ENCODE measurements at places on chromosomes 2 and 18. TPM values are rescaled to one million over a fixed set of nuclear protein-coding genes. Genes with fewer than 3 reads are reported as not detected.

GRCh38 chr18:52394602-52395001, 54.6 kb downstream of the DCC start:
- DNase-seq: no peak
- no peaks in the 10 kb centered on the region for H3K4me1 ChIP-seq
- no peak overlapping the region for H3K4me3 ChIP-seq
- no peaks in the 10 kb centered on the region for H3K27me3 ChIP-seq
- no peaks in the 10 kb centered on the region for H3K36me3 ChIP-seq
- H3K27ac ChIP-seq: no peak overlapping the region

- no peaks in the 10 kb centered on the region for H3K27me3 ChIP-seq
- no peaks in the 10 kb centered on the region for H3K4me1 ChIP-seq
- no peak for DNase-seq
These were observed 104.7 kb upstream of the CDCA7 start for GRCh38 chr2:173249661-173250641.

DNA sequence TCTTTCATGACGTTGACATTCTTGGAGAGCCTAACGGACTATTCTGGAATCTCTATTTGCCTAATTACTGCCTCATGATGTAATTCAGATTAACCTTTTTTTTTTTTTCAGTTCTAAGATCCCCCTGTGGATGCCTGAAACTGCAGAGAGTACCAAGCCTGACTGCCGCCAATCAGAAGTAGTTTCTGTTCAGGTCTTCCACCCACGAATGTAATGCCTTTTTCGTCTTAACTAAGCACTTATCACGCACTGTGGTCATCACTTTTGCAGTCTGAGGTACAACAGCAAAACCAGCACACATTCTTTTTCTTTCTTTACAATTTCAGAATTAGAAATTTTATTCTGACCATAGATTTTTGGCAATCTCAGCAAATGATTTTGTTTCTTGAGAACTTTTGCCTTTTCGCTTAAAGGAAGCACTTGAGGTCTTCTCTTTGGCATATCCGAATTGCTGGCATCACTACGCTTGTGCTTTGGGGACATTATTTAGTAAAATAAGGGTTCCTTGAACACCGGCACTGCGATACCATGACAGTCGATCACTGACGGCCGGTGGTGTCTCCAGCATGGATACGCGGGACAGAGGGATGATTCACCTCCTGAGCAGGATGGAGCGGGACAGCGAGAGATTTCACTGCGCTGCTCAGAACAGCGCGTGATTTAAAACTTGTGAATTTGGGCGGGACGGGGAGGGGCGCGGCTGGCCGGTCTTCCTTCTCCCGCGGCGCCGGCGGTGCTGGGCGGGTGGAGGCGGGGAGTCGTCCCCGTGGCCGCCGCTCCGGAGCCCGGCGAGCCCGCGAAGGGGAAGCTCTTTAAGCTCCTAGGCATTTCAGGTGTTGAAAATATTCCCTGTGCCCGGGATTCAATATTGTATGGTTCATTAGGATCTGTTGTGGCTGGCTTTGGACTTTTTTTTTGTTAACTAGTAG, 32.0 kb upstream of the GPR55 start:
- no peak overlapping the region for H3K27ac ChIP-seq
- no peaks in the 10 kb centered on the region for H3K27me3 ChIP-seq
- peak; percentile 61 for DNase-seq
- H3K36me3 ChIP-seq: no peaks in the 10 kb centered on the region

GRCh38 chr2:133633881-133634409, 65.7 kb upstream of the NCKAP5 start:
- no peak overlapping the region for H3K4me3 ChIP-seq
- no peaks in the 10 kb centered on the region for H3K4me1 ChIP-seq
- no peaks in the 10 kb centered on the region for H3K27me3 ChIP-seq

DNA sequence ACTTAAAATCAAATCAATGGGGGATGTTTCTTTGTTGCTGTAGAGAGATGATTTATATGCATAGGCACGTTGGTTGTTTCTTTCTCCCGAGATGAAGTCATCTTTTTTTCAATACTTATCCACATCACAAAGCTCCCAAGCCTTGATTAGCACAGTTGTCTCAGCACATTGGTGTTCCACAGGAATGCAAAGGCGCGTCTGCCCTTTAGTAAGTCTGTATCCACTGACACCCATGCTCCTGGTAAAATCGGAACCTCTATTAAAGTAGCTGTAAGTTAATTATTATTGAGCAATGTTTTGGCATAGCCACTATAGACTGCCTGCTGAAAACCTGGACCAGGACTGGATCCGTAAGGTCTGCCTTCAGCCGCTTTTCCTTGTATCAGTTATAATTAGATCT, 77.6 kb upstream of the RBM44 start:
- DNase-seq: no peak
- H3K4me3 ChIP-seq: no peak overlapping the region
- peaks cover 4% of the 10 kb centered on the region for H3K4me1 ChIP-seq
- no peak overlapping the region for H3K27ac ChIP-seq
- H3K36me3 ChIP-seq: no peaks in the 10 kb centered on the region

- H3K27me3 ChIP-seq: no peaks in the 10 kb centered on the region
- no peak overlapping the region for H3K27ac ChIP-seq
- no peak overlapping the region for H3K4me3 ChIP-seq
These were observed 5.3 kb upstream of the RAB12 start for GRCh38 chr18:8603663-8604520.

- no peaks in the 10 kb centered on the region for H3K4me1 ChIP-seq
- H3K27ac ChIP-seq: no peak overlapping the region
- no peaks in the 10 kb centered on the region for H3K27me3 ChIP-seq
- DNase-seq: no peak
- H3K4me3 ChIP-seq: no peak overlapping the region
These were observed 75.8 kb downstream of the ZEB2 start for GRCh38 chr2:144443837-144444817.

GRCh38 chr2:181991171-181991885, 5.7 kb downstream of the PPP1R1C start:
- H3K27ac ChIP-seq: no peak overlapping the region
- no peak overlapping the region for H3K4me3 ChIP-seq
- H3K4me1 ChIP-seq: no peaks in the 10 kb centered on the region

PARD3B gene
- total RNA-seq: 36.7 TPM

CD8B2 gene
- 0.09 TPM for total RNA-seq

UBE2F gene
- total RNA-seq: 42.5 TPM

RND3 gene
- 67.0 TPM for total RNA-seq

PDE11A gene
- total RNA-seq: 0.78 TPM

PSD4 gene
- total RNA-seq: 17.8 TPM

ONECUT2 gene
- 0.69 TPM for total RNA-seq

SFXN5 gene
- 12.6 TPM for total RNA-seq
